B cell (primary cell): ENCODE measurements at places on chromosomes 3 and 15. TPM values are rescaled to one million over a fixed set of nuclear protein-coding genes. Genes with fewer than 3 reads are reported as not detected.

Gene GOLGA8T
- total RNA-seq, result 0.71 TPM in 1 of 2 replicates, not detected in the other

Gene MNS1
- total RNA-seq, result 0.83 TPM in 1 of 2 replicates, not detected in the other

Gene ATP8B4
- 0.42 and 0.73 TPM in 2 replicates for total RNA-seq

Gene HAPLN3
- total RNA-seq, result 4.2 and 7.5 TPM in 2 replicates

Gene XYLB
- 0.63 and 0.71 TPM in 2 replicates for total RNA-seq

Gene RLBP1
- total RNA-seq, result not detected in 2 replicates

Gene LSAMP
- not detected in 2 replicates for total RNA-seq
